ENCODE measurements at places on chromosomes 16 and 17.
A peak's percentile ranks its signal among the peaks of the same experiment; 100 is the strongest.

GRCh38 chr16:67534431-67534830, 5.8 kb downstream of the RIPOR1 start:
- DNase-seq = no peak

DNA sequence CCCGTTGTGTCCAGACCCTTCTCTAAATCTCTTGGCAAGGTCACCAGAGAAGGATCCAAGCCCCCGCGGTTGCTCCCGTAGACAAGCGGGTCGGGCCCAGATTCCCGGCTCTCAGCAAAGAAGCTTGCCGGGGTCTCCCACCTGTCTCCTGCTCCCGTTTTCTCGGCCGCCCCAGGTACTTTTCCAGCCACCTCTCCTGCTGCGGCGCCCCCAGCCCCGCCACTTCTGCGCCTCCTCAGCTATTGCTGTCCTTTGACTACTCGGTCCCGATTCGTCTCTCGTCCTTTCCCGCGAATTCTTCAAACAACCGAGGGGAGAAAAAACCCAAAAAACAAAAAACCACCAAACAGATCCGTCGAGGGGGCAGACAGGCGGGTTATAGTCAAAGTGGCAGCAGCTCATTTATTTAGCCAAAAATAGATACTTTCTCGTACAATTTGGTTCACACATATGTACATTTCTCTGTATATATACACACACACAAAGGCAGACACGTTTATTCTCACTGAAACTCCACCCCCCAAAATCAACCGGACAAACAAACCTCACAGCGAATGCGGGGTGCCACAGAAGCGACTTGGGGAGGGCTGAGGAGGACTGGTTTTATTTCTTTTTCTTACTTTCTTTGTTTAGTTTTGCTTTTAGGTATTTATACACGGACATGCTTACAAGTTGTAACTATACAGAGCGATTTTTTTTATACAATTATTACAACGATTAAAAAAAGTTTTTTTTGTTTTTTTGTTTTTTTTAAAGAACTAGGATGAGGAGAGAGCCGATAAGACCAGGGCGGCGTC, 3.5 kb downstream of the IRX3 start:
- DNase-seq = no peak

DNA sequence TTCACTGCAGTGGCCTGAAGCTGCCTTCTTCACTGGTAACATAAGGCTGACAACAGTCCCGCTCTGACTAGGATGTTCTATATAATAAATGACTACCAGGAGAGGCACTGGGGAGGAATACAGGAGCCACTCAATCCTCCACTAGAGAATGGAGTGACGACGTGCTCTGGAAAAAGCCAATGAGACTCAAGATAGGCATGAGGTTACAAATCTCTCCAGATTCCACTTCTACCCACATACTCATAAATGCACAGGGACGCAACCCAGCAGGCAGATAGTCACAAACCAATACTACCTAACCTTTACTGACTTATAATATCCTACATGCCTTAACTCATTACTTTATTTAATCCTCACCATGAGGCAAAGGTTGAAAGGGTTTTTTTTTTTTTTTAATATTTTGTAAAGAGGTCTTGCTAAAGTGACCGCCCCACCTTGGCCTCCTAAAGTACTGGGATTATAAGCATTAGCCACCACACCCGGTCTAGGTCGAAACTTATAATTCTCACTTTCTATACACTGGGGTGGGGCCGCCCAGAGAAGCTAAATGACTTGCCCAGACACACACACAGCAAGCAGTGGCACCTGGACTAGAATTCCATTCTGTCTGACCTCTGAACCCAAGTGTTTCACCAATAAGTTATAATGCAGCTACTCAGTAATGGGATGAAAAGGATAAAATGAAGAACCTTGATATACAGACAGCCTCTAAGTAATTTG, 33.7 kb downstream of the TOM1L2 start:
- no peak for DNase-seq

- DNase-seq = peak; percentile 92
Measured at GRCh38 chr16:77585379-77586251, 136.7 kb upstream of the NUDT7 start.

GRCh38 chr17:15112846-15113617, 152.1 kb downstream of the PMP22 start:
- DNase-seq = no peak

DNA sequence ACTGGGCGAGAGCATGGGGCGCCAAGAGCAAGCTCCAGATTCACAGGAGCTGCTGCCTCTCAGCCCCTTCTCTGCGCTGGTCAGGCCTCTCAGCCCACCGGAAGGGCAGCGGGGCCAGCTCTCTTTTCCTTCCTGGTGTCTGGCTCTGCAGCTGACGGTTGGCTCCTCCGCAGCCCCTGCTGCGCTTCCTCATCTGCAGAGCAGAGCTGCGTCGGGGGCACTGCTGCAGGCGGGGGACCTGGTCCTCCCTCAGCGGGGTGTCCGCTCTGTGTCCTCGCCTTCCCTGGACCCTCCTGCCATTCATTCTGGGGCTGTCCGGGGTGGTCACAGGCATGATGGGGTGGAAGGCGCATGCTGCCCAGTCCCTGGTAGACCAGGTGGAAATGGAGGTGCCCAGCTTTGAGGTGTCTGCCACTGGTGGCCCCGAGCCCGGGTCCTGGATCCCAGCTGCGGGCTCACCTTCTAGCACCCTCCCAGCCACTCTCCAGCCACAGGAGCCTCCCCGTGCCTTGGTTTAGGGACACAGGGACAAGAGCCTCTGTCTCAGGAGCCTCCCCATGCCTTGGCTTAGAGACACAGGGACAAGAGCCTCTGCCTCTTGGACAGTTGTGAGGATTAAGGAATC, 84.8 kb downstream of the IRF8 start:
- no peak for DNase-seq

- no peak for DNase-seq
Measured at GRCh38 chr16:53523971-53524548, 21.1 kb upstream of the AKTIP start.

GRCh38 chr17:56740481-56740880, 93.2 kb downstream of the C17orf67 start:
- no peak for DNase-seq

- peak; percentile 16 for DNase-seq
Measured at GRCh38 chr17:4679658-4680057, 24.3 kb downstream of the PELP1 start.

DNA sequence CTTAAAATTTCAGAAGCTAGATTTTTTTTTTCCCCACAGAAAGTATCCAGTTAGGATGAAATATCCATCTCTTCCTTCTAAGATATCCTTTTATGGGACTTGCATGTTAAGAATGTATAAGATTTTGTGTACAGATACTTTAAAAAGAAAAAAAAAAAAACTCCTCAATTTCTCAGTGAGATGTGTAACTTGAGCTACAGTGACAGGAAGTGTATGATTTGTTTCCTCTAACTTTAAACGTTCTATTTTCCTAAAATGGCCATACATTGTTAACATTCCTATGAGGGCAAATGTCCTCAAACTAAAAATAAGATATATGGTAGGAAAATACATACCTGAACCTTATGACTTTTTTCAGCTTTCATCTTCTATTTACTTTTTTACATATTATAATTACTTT, 8.9 kb downstream of the FBXO47 start:
- no peak for DNase-seq

- DNase-seq = no peak
Measured at GRCh38 chr16:57128771-57129389, 36.5 kb downstream of the CPNE2 start.
